ENCODE measurements at places on chromosomes 6 and 20.
A peak's percentile ranks its signal among the peaks of the same experiment; 100 is the strongest.

DNA sequence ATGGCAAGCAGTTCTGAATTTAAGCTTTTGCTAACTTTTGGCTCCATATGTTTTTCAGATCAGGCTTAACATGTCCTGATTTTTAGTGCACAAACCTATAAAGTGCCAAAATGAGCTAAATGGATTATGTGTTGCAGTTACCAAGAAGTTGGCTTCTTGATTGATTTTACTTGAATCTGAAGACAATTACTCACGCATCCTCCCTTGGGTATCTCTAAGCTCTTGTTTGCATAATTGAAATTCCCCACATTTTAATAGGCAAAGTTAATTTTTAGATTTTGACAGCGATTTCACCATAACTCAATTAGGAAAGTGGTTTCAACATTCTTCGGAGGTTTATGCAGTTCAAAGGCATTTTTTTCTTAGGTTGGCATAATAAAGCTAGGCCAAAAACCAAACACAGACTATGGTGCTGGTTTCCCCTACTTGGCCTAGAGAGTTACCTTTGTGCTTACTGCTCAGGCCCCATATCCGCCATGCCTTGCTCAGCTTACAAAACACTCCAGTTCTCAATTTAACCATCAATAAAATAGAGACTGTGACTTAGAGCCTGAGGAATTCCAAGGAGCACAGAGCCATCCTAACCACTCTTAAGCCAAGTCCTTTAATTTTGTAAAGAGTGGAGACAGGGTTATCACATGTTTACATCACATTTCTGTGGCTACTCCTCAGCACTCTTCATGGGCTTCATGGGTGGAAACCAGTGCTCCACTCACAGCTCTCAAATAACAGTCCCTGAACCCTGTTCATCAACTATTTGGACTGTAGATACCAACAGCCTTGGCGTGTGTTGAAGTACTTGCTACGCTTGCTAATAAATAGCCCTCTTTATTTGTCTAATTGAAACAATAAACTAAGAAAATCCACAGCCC, 32.1 kb downstream of the LAMA4 start:
- DNase-seq, result no peak

DNA sequence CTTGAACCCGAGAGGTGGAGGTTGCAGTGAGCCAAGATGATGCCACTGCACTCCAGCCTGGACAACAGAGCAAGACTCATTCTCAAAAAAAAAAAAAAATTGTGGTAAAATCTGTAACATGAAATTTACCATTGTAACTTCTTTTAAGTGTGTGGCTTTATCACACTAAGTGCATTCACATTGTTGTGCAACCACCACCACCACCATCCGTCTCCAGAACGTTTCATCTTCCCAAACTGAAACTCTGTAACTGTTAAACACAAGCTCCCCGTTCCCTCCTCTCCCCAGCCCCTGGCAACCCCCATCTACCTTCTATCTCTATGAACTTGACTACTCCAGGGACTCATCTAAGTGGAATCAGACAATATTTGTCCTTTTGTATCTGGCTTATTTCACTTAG, 29.7 kb downstream of the PDRG1 start:
- DNase-seq, result peak; percentile 16

GRCh38 chr20:2206957-2207769, 88.6 kb upstream of the TGM3 start:
- peak; percentile 90 for DNase-seq

GRCh38 chr20:35120012-35120701, 27.0 kb downstream of the EDEM2 start:
- peak; percentile 87 for DNase-seq

GRCh38 chr20:31452575-31452974, 12.1 kb downstream of the DEFB123 start:
- DNase-seq, result no peak

DNA sequence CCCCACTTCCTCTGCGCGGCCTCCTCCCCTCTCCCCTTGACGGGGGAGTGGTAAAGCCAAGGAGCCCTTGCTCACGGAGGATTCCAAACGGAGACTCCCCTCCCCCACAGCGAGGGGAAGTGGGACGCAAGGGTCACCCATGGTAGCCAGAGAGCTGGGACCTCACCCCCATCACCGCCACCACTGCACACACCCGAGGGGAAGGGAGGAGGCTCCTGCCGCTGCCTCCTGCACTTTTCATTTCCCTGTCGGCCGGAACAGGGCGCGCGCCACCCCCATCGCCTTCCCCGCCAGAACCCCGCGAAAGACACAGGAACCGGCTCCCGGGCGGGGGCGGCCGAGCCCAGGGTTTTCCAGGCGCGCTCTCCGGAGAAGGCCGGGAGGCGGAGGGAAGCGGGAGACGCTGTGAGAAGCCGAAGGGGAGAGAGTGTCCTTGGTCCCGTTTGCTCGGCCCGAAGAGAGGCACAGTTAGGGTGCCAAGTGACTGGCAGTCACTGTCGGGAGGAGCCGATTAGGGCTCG, 789 bp downstream of the CCND3 start:
- DNase-seq, result peak; percentile 42

All from suppressor macrophage treated with lipopolysaccharide for 4 hours (primary cell).